ENCODE measurements at places on chromosomes 4 and X.

- no peak for DNase-seq
Measured at GRCh38 chr4:110247591-110247990, 49.2 kb upstream of the ELOVL6 start.

DNA sequence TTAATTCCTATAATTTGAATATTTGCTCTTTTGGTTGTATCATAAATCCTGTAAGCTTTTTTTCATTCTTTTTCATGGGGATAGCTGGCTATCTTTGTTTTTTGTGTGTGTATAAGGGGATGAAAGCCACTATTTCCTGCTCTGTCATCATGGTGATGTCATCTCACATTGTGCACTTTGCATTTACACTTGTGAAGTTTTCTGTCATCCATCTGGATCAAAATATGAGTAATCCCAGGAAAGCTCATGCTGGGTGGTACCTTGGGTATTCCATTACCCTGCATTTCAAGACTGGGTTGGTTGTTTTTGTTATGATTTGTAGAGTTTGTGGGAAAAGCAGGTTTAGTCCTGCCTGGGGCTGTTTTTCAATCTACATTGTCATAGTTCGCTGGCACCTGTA lies 367.3 kb downstream of the CHIC1 start:
- DNase-seq: peak; percentile 41

- DNase-seq: no peak
Measured at GRCh38 chr4:110414561-110414920, 61.4 kb upstream of the ENPEP start.

- DNase-seq: no peak
Measured at GRCh38 chr4:146514651-146515357, 6.9 kb downstream of the SLC10A7 start.

DNA sequence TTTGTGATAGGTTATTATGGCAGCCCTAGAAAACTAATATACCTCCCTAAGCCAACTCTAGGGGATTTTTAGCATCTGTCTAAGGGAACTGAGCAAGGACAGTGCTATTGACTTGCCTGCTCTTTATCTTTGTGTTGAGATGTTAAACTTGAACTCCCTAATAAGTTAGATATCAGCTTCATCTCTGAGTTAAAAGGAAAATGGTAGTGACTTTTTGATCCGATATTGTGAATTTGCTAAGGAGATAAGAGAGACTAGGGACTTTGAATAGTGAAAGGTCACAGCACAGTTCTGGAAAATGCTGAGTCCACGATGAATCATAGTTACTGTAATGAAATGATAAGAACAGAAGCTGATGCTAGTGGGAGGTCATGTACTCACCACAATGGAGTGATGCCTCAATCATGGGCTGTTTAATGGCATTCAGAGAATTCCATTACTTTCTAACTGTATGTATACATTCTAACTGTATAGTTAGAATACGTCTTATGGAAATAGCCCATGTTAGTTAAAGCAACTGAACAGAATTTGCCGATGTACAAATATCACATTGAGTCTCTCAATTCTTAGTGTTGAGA lies 147.2 kb downstream of the GLRA3 start:
- DNase-seq: peak; percentile 48

DNA sequence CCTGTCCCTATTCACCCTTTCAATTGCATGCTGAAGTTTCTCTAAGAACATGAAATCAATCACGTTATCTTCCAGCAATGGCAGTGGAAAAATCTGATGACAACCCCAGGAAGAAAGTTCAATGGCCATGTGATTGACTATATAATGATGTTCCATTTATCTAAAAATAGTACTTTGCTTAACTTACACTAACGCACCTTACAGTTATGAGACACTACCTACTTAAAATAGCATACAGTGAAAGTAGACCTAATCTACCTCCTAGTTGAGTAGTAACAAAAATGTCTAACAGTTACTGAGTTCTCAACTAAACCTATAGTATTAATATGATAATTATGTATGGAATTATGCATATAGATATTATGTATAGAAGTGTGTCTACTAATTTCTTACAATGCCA lies 28.6 kb upstream of the PGM2 start:
- no peak for DNase-seq

GRCh38 chr4:123838474-123838873 lies 441.9 kb downstream of the SPRY1 start:
- no peak for DNase-seq
